ENCODE measurements at places on chromosomes 2 and 18.
A peak's percentile ranks its signal among the peaks of the same experiment; 100 is the strongest.

DNA sequence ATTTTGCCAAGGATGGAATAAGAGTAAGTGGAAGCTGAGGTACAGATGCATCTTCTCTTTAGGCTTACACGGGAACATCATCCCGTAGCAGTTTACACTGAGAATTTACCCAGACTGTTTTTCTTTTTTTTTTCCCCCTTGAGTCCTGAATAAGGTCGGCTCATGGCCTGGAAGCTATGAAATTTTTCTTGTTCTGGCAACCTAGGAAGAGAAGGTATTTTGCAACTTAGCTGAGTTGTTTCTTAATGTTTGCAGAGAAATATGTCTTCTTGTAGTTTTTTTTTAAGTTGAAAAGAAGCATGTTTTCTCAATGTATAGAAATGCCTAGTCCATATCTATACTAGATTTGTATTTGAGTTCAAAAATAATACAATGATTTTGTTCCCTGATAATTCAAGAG lies 712.5 kb downstream of the TDRD15 start:
- DNase-seq: no peak

DNA sequence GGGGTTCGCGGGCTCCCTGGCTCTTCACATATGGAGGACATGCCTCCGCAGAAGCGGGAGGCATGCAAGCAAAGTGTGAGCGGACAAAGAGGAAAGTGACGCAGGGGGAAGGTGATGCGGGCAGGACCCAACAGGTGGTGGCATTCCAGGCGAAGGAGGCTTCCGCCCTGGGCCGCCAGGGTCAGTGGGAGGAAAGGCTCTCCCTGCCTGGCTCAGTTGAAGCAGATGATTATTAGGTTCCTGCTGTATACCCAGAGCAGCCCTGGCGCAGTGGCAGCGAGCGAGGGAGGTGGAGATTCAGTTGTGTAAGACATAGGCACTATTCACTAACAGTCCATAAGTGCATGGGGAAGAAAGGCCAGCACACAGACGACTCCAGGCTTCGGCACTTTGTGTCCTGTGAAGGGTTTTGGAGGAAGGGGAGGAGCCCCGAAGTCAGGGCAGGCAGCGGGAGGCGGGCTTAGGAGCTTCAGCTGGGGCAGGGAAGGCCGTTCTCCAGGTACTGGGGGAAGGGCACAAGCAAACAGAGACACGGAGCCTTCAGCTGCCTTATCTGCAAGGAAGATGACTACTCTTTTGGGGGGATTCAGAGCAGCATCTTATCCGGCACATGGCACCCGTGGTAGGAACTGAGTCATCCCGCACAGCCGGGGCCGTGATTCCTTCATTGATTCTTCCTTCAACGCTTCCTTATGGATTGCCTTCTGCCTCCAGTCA lies 89.8 kb downstream of the TGOLN2 start:
- DNase-seq: no peak

GRCh38 chr2:111168528-111169239 lies 48.0 kb downstream of the BCL2L11 start:
- DNase-seq: no peak

- DNase-seq: no peak
Observed at GRCh38 chr2:219247678-219248642, 2.7 kb downstream of the STK16 start.

DNA sequence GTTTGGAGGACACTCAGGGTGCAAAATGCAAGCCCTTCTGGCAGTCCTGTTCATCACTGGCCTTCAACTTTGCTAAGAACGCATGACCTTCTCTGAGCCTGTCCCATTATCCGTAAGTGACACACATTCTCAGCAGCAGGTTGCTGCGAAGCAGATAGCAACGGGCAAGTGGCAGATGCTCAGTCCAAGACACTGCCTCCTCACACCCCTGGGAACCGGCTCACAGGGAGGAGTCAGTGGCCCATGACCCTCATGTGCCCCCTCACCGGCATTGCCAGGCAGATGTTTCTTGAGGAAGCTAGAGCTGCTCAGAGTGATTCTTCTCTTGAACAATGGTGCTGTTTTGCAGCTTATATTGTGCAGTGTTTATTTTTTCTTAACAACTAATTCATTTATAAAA lies 737.2 kb upstream of the HS6ST1 start:
- no peak for DNase-seq

DNA sequence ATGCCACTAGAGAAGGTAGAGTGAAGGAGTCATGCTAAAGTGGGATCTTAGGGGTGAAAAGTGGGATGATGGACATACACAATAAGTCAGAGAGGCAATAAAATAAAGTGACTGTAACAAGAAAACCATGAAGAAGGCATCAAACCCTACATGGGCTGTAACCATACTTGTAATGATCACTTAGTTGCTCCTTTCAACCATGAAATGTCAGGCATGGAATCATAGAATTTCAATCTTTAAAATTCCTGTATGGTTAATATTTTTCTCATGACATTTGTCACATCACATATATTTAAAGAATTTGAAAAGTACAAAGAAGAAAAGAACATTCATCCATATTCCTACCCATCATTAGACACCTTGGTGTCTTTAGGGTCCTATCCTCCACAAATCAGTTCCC lies 20.9 kb upstream of the SETBP1 start:
- no peak for DNase-seq

DNA sequence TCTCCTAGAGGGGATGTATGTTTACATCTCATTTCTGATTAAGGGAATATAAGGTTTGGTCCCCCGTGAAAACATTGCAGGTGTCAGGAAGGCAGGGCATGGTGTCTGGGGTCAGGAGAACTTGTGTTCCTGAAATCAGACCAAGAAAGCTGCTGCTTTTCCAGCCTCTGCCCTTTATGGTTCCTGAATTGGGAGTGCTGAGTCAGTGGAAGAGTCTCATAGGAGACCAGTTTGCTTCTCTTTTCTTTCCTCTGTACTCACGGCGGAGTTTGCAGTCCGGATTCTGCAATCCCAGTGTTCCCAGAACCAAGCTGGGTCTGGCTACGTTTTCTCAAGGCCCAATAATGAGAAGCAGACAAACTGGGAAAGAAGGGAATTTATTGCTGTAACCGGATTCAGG lies 5.1 kb upstream of the MARCO start:
- DNase-seq: no peak

DNA sequence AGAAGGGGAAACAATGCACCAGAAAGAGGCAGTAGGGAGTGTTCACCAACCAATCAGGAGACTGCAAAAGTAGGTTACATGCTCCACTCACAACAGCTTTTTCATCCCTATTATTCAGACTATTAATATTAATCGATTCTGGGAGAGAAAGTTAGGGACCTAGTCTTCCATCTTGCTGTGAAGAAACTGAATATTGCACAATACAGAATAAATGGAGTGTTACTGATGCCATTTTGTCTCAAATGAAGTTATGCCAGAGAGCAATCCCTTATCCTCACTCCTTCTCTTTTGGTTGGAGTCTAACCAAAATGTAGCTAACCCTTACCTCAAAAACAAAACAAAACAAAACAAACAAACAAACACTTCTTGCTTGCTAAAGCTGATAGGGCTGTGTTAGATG lies 1120.9 kb upstream of the GYPC start:
- DNase-seq: no peak

DNA sequence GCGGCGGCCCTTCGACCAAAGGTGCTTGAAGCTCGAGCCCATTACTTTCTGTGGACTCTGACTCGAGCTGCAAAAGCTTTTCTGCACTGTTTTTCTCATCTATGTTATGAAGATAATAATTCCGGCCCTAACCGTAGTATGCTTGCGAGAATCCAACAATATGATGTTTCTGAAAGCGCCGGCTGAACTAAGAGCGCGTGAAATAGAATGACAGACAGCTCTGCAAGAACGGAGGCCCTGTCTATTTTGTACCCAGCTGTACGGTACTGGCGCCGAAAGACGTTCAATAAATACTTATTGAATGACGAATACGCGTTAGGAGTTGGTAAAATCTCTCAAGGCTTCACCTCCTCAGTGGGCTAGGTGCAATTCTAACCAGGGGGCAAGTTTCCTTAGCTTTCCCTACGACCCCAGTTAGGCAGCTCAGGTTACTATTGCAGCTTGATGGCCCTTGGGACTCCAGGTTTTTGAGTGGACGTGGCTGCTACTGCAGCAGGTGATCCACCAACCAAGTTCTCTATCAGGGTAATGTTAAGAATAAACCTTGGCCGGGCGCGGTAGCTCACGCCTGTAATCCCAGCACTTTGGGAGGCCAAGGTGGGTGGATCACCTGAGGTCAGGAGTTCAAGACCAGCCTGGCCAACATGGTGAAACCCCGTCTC lies 570 bp downstream of the SCRN3 start:
- DNase-seq: peak; percentile 44

DNA sequence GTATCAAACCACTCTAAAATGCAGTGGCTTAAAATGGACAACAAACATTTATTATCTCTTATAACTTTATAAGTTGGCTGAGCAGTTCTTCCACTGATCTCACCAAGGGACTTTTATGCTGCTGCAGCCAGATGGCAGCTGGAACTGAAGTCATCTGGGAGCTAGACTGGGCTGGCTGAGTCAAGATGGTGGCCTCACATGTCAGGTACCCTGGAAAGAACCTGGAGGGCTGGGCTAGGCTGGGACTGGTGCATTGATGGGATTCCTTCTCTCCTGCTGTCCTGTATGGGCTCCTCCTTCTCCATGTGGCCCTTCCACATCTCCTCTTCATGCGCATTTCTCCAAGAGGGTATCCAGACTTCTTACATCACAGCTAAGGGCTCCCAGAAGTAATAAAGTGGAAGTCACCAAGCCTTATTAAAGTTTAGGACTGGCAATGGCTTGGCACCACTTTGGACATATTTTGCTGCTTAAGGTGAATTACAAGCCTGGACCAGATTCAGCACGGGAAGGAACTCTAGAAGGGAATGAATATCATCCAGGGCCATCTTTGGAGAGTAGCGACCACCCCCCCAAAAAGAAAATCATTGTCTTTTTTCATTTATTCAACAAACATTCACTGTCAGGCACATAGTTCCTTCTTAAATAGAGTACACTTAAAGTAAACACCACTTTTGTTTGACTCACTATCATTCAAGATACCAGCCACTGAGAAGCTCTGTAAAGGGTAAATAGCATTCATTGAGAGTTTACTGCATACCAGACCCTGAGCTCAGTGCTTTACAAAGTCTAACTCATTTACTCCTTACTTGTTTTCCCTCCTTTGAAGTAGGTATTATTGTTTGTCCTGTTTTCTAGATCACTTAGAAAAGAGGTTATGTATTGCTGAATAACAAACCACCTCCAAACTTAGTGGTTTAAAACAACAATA lies 138.0 kb downstream of the ZFP36L2 start:
- DNase-seq: no peak
